Right lung (tissue), 10 donors: ENCODE measurements at places on chromosomes 7 and 10.

DNA sequence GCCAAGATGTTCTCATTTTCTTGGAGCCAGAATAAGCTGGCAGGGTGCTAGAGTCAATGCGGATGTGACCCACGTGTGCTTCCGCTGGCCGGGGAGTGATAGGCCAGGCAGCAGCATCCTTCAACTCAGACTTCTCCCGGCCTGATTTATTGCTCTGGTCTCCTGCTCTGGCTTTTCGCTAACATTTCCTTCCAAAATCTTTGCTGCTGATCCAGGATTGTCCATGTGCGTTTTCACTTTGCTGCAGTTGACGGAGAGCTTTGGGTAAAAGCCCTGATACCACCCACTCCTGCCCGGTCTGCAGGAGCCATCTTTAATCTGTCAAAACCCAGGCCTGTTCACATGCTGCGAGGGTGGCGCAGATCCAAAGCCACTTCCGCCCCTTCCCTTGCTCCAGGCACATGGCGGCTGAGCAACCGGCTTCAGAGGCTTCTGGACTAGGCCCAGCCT is 106.8 kb downstream of the CYP26A1 start:
- no peak for DNase-seq

DNA sequence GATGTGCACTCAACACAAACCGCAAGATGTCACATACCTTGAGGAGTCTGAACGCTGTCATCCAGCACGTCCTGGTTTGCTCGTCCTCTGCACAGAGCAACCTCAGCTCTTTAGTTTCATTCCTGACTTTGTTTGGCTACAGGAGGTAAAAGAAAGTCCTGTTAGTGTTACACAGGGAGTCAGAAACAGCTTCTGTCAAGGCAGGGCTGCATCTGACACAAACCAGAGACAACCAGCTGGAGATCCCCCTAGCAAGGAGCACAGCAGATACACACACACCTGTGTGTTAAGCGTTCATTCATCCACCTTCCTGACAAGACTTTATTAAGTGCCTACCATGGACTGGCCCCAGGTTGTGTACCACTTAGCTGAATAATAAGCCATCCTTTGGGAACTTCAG is 47.5 kb upstream of the DDC start:
- DNase-seq = no peak

GRCh38 chr10:61635932-61636331 is 26.8 kb upstream of the CABCOCO1 start:
- no peak for DNase-seq

DNA sequence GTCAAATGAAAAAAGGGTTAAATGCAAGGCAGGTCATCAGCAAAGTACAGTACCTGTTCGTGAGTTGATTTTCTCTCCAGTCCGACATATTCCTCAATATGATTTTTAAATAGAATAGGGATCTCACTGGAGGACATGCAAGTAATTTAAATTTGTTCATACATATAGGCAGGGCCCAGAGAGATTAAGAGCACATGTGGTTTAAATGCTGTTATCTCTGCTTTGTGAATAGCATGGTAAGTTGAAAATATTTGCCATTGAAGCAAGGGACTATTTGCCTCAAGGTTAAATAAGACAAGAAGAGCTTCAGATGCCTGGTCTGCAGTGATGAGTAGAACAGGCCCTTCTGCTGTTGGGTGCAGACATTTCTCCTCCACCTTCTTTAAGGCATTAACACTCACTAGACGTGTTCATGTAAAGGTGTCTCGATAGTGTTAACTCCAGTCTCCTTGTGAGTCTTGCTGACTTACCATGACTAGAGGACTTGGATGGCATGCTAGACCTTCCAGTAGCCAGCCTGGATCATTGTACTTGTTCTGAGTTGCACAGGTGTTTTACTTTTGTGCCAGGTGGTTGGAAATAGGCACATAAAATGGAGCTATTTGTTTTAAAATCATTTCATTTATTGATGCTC is 15.6 kb upstream of the AKR1C3 start:
- DNase-seq = no peak

- no peak for DNase-seq
These were observed 9.4 kb downstream of the SH3PXD2A start for GRCh38 chr10:103845972-103846371.

DNA sequence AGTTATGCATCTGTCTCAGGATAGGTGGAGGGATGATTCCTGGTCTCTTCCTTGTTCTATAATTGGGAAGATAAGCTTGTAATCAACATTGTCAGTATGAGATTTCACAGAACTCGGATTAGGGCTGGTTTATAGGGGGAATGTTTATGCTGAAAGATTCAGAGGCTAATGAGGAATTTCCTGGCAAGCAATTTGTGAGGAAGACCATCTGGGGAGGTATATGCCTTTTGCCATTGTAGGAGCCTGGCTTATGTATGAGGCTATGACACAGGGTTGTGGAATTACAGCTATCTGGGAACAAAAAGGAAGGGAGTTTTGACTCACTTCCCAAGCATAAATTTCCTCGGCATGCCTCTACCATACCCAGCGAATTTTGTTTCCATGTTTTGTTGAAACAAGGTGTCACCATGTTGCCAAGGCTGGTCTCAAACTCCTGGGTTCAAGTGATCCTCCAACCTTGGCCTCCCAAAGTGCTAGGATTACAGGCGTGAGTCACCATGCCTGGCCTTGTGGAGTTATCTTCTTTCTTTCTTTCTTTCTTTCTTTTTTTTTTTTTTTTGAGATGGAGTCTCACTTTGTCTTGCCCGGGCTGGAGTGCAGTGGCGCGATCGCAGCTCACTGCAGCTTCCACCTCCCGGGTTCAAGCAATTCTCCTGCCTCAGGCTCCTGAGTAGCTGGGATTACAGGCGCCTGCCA is 1.6 kb upstream of the COPS6 start:
- DNase-seq = no peak

DNA sequence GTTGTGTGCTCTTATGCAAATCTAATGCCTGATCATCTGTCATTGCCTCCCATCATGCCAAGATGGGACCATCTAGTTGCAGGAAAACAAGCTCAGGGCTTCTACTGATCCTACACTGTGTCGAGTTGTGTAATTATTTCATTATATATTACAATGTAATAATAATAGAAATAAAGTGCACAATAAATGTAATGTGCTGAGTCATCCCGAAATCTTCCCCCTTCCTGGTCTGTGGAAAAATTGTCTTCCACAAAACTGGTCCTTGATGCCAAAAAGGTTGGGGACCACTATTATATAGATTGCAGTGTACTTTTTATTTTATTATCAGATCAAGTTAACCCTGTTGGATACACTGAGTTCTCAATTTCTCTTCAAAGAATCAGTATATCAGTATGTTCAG is 50.2 kb downstream of the BBS9 start:
- DNase-seq = no peak

DNA sequence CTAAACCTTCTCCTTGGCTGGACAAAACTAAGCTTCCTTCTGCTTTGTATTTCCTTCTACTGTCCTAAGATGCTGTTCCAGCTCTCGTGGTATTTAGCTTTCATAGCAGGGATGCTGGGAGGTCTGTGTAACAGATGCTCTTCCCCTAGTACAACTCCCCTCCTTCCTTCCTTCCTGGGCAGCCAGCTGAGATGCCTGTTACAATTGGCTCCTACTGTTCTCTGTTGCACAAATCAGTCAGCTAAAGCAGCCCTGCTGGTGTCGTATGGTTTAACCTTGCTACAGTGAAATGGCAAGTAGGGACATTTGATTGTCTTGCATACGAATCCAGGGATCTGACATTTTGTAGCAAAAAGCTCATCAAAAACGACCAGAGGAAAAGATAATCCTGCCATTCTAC is 143.8 kb downstream of the ARHGAP21 start:
- no peak for DNase-seq

DNA sequence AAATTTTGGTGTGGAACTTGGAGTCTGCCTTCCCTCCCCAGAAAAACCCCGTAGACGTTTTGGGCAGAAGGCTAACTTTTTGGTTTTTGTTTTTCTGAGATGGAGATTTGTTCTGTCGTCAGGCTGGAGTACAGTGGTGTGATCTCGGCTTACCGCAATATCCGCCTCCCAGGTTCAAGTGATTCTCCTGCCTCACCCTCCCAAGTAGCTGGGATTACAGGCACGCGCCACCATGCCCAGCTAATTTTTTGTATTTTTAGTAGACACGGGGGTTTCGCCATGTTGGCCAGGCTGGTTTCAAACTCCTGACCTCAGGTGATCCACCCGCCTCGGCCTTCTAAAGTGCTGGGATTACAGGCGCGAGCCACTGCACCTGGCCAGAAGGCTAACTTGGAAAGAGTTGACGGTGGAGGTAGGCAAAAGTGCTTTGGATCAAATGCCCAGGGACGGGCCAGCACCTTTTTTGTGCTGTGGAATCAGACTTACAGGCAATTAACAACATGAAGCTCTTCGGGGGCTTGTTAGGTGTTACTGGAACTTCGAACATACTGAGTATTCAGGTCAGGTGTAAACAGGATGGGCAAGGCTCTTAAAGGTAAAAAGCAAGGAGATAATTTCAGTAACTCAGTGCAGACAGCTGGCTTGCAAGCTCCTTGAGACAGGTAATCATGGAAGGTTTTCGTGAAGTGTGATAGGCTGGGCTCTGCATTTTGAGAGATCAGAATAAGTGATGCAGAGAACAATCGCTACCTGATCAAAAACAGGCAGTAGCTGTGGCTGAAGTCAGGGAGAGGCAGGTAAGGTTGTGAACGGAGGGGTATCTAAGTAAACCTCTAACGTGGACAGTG is 1.8 kb downstream of the PPP1R35 start:
- no peak for DNase-seq

- no peak for DNase-seq
These were observed 1.5 kb downstream of the ZFAND2A start for GRCh38 chr7:1158203-1159126.

- no peak for DNase-seq
These were observed 323.4 kb downstream of the WDR37 start for GRCh38 chr10:1379601-1380000.

DNA sequence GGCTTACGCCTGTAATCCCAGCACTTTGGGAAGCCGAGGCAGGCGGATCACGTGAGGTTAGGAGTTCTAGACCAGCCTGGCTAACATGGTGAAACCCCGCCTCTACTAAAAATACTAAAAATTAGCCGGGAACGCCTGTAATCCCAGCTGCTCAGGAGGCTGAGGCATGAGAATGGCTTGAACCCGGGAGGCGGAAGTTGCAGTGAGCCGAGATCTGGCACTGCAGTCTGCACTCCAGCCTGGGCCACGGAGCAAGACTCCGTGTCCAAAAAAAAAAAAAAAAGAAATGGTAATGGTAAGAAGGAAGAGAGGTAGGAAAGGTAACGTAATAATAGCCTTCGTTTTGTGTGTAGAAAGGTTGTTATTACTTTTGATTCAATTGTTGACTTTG is 1.2 kb downstream of the HSPA14 start:
- DNase-seq = no peak

GRCh38 chr10:61539876-61540275 is 86.7 kb upstream of the TMEM26 start:
- DNase-seq = no peak

- DNase-seq = peak; percentile 20
These were observed 354.1 kb upstream of the CELF2 start for GRCh38 chr10:10663622-10664021.

DNA sequence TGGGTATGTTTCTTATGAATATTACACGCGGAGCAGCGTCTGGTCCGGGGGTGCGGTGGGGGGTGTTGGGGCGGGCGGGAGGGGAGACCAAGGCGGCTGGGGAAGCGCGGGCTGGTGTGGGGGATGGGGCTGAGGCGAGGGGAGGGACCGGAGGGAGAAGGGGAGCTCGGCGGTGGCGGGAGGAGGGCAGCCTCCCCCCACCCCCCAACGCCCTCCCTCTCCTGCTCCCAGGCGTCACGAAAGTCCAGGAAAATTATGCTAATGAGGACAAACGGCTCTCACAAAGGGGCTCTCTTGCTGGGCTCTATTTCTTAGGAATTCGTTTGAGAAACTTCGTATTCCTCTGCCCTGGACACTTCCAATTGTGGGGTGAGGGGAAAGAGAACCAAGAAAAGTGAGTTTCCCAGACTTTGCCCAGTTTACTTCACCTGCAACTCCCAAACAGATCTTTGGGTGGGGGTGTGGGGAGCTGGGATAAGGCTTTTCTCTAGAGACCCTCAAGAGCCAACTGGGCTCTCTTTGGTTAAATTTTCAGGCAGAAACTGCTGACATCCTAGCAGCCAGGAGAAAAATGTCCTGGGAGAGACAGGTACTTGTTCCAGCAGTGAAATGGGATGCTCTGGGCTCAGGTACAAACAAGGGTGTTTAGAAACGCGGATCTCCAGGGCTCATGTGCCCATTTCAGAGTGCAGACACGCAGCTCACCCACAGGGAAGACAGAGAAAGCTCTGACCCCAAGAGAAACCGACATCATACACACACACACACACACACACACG is 11.7 kb upstream of the HOXA2 start:
- DNase-seq = no peak

DNA sequence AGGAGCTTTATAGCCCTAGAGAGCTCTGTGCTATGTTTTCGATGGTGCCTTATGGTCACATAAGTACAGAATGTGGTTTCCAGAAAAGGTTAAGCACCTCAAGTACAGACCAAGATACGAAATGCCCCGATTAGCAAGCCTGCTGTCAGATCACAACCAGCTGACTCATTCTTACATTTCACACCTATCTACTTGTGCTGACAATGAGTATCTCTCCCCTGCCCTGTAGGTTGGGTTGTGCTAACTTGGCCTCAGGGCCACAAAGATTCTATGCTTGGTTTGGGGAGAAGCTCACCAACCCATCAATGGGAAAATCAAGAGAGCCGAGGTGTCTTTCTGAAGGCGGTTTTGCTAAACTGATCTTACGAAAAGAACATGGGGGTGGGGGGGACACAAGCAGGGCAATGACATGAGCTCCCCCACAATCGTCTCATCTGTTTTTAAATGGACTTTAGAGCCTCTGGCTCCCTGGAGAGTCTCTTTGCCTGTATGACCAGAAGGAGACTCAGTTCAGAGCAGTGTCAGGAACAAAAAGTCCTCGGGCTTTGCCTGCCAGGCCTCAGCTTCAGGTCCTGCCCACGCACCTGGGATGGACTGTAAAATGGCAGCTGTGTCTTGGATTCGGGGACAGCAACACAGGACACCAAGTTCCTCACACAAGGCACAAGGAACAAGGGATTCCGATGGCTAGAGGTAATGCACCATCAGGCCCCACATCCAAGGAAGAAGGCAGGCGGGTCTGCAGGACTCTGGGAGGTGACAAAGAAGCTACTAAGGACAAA is 55.1 kb downstream of the FAM53B start:
- no peak for DNase-seq

GRCh38 chr7:40760987-40761386 is 626.2 kb downstream of the SUGCT start:
- no peak for DNase-seq

- no peak for DNase-seq
These were observed 867.1 kb downstream of the GATA3 start for GRCh38 chr10:8921568-8921967.

DNA sequence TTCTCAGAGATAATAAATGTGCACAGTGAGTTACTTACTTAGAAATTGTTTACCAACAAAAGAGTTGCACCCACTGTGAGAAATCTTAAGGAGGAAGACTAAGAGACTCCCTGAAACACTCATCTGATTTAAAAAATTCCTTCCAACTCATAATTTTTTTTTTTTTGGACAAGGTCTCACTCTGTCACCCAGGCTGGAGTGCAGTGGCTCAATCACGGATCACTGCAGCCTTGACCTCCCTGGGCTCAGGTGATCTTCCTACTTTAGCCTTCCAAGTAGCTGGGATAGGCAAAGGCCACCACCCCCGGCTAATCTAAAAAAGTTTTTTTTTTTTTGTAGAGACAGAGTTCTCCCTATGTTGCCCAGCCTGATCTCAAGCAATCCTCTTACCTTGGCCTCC is 36.0 kb downstream of the MALSU1 start:
- DNase-seq = no peak

- DNase-seq = peak; percentile 29
These were observed 192.5 kb upstream of the POT1 start for GRCh38 chr7:125122173-125122572.

- DNase-seq = no peak
These were observed 1.0 kb downstream of the ACSL5 start for GRCh38 chr10:112374724-112375541.
